ENCODE measurements at places on chromosomes 13 and 19.

GRCh38 chr19:7863971-7864689 lies 10.1 kb downstream of the PRR36 start:
- DNase-seq: no peak

GRCh38 chr19:15422296-15423075 lies 3.7 kb upstream of the AKAP8L start:
- no peak for DNase-seq

- no peak for DNase-seq
Observed at GRCh38 chr13:97875218-97875617, 78.3 kb upstream of the IPO5 start.

- peak; percentile 74 for DNase-seq
Observed at GRCh38 chr19:11673608-11674041, 65.1 kb downstream of the ZNF823 start.

GRCh38 chr13:31807090-31807541 lies 67.8 kb downstream of the RXFP2 start:
- DNase-seq: no peak

GRCh38 chr19:10226021-10226375 lies 5.1 kb downstream of the S1PR2 start:
- no peak for DNase-seq

- no peak for DNase-seq
Observed at GRCh38 chr13:78215458-78216108, 297.0 kb upstream of the EDNRB start.

DNA sequence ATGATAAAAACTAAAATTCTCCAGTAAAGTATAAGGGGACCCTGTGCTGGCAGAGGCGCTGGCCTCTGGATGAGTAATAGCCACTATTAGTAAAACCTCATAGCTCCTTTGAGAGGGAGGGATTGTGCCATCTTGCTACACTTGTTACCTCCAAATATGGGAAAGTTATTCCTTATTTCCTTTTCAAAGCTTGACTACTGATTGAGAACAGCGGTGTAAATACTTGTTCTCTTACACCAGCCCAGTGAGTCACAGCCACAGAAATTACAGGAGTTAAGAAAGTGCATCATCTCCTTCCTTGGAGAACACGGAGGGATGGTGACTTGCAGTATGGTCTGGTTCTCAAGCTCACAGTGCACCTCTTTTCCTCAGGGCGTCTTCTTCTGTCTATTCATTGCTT lies 379.0 kb downstream of the EFNB2 start:
- DNase-seq: no peak

DNA sequence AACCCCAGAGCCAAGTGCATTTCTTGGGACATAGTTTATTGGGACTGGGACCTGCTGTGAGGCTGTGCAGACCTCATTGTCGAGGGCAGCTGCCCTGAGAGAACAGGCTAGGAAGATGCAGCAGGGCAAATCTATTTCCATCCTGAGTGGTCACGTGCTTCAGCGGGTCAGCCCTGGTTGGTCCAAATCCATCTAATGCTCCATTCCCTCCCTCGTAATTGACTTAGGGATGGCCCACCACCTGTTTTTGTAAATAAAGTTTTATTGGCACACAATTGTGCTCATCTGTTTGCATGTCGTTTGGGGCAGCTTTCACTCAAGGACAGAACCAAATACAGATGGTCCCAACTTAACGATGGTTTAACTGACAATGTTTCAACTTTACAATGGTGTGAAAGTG lies 75.5 kb upstream of the ADGRE5 start:
- no peak for DNase-seq

DNA sequence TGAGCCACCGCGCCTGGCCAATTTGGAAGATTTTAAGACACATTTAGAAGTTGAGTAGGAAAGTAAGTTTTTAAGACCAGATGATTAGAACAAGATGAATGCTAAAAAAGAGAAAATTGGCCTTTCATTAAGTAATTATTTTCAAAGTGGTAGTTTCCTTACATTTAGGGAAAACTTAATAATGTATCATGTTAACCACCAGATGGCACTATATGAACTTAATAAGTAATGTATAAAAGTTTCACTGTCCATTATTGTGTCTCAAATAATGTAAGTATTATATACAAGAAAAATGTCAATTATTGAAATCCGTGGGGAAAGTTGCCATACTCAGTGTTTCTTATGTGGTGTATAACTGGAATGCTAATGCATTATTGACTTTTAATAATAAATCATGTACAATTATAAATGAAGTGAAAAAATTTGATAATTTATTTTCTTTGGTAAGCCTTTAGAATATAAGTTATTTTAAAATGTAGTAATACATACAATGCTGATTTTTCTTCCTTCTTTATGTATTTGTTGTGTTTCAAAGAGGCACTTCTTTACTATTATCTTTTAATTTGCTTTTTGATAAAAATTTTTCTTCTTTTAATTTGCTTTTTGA lies 29.2 kb downstream of the COG6 start:
- DNase-seq: no peak

- no peak for DNase-seq
Observed at GRCh38 chr19:32613008-32613407, 32.0 kb downstream of the PDCD5 start.

DNA sequence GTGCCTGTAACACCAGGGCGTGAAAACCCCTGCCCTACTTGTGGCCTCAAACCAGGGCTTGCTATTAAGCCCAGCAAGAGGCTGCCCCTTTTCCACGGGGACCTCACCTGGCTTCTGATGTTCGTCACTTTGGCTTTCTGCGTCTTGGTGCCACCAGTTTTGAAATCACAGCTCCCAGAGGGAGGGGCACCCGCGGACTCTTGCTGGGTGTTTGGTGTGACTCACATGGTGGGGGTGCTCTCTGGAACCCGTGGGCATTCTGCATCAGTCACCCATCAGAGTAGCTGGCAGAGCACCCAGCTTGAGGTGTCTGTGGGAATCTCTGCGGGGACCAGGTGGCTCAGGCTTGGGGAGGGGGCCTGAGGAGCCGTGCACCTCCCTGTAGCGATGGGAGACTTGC lies 19.2 kb downstream of the SIPA1L3 start:
- no peak for DNase-seq

DNA sequence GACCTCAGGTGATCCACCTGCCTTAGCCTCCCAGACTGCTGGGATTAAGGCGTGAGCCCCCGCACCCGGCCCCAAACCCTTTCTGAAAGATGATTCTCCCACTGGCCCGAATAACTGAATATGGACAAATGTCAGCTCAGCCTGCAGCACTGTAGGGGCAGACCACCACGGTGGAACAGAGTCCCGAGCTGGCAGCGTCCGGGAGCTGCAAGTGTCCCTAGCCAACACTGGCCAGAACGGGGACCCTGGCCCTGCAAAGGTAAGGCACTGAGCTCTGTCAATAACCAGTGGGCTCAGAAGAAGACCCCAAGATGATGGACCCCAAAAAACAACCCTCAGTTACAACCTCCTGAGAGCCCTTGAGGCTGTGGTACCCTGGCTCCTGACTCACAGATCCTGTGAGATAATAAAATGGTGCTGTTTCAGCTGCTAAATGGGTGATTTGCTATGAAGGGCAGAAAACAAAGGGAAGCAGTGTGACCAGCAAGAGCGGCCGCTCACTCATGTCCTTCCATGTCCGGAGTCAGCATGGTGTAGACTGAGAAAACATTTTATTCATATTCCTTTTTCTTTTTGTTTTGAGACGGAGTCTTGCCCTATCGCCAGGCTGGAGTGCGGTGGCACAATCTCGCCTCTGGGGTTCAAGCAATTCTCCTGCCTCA lies 1.6 kb downstream of the LSM7 start:
- no peak for DNase-seq

DNA sequence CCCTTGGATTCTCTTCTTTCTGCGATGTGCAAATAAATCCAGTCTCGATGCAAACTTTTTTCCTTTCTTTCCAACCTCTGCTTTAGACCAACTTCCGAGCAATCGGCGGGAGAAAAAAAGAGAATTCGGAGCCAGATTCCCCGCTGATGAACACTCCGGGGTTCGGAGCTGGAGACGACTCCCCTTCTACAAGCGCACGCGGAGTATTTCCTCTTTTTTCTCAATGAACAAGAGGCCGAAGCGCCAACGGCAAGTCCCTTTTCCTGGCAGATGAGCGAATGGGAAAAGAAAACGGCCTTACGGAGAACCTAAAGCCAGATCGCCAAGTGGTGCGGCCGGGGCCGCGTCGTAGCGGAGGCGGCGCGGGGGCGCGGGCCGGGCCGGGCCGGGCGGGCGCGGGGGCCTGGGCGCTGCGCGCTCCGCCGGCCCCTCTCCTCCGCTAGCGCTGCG lies 250 bp downstream of the SPRY2 start:
- DNase-seq: peak; percentile 64

GRCh38 chr19:49879243-49879963 lies 1.9 kb downstream of the TBC1D17 start:
- DNase-seq: no peak

DNA sequence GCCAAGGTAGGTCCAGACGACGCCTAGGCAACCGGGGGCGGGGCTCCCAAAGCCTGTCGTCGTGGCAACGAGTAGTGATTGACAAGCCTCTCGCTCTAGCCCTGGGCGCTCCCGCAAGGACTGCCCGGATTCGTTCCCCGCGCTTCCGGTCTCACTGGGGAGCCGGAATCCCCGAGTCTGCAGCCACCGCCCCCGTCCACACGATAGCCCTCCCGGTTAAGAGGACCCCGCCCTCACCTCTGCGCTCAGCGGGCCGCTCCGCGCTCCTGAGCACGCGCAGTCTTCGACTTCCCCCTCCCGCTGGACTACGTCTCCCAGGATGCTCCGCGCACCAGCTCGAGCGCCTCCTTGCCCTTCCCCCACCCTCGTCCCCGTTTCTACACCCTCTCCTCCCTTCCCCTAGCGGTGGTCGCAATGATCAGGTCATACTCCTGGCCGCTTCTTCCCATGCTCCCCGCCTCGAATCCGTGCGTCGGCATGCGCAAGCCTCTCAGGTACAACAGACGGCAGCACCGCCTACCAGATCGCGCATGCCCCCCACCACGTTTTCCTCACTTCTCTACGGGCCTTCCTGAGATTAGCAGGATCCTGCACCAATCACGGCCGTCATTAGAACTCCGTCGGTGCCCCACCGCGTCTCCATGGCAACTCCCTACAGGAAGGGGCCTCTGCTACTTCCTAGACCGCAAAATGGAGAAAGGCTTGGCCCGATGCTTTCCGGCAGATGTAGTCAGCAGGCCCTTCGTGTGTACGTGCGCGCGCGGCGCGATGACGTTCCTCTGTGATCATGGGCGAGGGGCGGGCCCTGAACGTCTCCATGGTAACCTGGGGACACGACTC lies at the start of gene MZF1:
TSS of gene MZF1 (minus strand) at position 518 of the 840 bp plus-strand sequence. CDS start 1,946 bp downstream, outside the sequence.
- DNase-seq: no peak

GRCh38 chr13:60028021-60028420 lies 135.7 kb downstream of the DIAPH3 start:
- DNase-seq: no peak

DNA sequence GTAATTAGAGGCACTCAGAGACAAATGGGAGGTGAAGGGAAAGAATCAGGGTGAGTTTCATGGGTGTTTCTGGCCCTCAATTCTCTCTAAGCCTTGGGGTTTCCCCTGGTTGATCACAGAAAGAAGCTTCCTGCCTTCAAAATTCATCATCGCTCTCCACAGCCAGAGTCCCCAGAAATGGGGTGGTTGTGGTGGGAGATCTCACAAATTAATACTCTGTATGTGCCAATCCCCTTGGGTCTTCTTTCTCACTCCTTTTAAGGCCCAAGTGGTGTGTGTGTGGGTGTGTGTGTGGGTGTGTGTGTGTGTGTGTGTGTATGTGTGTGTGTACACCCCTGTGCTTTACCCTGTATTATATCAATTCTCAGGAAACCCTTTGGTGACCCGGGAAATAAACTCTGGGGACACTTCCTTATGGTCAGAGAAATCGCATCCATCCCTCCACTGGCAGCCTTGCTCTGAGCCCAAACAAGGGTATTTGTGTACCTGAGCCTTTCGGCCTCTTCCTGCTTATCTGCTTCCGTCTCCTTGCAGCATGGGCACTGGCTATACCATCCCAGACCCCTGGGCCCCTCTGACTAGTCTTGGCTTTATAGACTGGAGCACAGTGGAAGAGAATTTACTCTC lies 2.8 kb upstream of the FCGBP start:
- DNase-seq: no peak

GRCh38 chr13:106550570-106551135 lies 15.2 kb upstream of the EFNB2 start:
- DNase-seq: no peak

DNA sequence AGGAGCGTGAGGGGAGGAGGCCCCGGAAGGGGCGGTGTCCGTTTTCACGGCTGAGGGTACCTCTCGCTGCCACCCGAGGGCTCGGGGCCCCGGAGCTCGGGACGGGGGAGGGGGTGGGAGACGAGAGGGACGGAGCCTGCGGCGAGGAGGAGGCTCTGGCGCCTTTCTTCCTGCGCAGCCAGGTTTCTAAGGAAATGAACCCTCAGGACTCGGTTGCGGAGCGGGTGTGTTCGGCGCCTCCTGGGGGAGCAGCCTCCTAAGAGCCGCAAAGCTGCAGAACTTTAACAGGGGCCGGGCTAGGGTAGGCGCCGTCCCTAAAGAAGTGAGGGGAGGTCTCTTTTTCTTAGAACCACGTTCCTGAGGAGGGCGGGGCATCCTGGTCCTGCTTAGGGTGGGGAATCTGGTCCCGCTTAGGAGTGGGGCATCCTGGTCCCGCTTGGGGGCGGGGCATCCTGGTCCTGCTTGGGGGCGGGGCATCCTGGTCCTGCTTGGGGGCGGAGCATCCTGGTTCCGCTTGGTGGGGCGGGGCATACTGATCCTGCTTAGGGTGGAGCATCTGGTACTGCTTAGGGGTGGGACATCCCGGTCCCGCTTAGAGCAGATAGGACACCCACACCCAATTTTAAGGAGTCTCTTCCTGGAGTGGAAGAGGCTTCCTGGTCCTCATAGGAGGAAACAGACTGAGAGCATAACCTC lies 6.2 kb downstream of the SYT5 start:
- DNase-seq: no peak

- no peak for DNase-seq
Observed at GRCh38 chr13:73681015-73681414, 453.2 kb downstream of the KLF12 start.

- peak; percentile 51 for DNase-seq
Observed at GRCh38 chr19:50679177-50680125, 30.2 kb downstream of the C19orf81 start.

GRCh38 chr13:45595965-45596364 lies 19.6 kb downstream of the ERICH6B start:
- DNase-seq: no peak

DNA sequence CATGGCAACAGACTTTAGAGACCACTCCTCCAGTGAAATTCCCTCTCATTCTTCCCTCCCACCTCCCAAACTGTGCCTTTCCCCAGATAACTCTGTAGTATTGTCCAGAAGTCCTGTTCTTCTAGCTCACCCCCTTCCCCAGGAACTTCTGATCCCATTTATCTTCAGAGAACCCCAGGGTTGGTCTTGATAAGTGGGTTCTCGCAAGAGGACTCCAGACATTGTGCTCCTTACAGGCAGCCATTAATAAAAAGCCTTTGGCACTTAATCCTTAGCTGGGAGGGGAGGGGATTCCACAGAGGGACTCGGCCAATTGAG lies 1.9 kb downstream of the LTBP4 start:
- no peak for DNase-seq

- DNase-seq: no peak
Observed at GRCh38 chr19:21608571-21608970, 103.2 kb downstream of the ZNF429 start.
